ENCODE measurements at places on chromosomes 16 and 17.

- peak; percentile 66 for DNase-seq
Measured at GRCh38 chr17:49315551-49316257, 46.3 kb downstream of the ZNF652 start.

- DNase-seq: no peak
Measured at GRCh38 chr17:32693194-32693897, 183.6 kb downstream of the MYO1D start.

DNA sequence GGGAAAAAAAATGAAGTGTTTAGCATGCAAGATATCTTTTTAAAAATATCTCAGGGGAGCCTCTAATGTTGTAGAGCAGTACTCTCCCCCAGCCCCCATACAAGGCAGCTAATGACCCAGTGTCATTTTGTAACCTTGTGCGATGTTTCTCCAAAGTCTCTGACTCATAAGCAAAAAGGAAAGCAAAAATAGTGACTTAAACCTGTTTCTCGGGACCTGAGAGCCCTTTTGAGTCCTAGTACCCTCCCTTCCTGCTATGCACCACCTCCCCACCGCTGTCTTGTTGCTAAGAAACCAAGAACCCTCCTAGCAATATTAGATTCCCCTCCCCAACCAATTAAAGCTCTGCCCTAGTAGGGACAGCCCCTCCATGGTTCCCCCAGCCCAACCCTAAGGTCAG lies 2.8 kb downstream of the MYCBPAP start:
- no peak for DNase-seq

GRCh38 chr16:22864375-22864774 lies 50.4 kb downstream of the HS3ST2 start:
- DNase-seq: no peak

- no peak for DNase-seq
Measured at GRCh38 chr16:46606231-46606630, 14.9 kb downstream of the SHCBP1 start.

GRCh38 chr17:3035968-3036280 lies 27.5 kb downstream of the OR1D5 start:
- no peak for DNase-seq

DNA sequence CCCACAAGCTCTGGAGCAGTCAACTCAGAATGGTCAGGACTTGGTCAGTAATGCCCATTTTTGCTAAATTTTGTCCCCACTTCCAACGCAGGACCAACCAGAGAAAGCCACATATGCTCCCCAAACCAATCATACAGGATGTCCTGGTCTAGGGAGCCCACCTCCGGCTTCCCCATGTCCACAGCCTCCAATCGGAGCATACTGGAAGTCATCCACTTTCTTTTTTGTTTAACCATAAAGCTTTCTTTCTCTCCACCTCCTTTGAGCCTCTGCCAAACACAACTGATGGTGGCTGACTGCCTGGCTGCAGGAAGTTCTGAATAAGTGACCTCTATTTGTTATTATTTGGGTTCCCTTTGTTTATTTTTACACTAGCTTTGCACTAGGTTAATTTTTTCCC lies 549.1 kb downstream of the WWOX start:
- no peak for DNase-seq

DNA sequence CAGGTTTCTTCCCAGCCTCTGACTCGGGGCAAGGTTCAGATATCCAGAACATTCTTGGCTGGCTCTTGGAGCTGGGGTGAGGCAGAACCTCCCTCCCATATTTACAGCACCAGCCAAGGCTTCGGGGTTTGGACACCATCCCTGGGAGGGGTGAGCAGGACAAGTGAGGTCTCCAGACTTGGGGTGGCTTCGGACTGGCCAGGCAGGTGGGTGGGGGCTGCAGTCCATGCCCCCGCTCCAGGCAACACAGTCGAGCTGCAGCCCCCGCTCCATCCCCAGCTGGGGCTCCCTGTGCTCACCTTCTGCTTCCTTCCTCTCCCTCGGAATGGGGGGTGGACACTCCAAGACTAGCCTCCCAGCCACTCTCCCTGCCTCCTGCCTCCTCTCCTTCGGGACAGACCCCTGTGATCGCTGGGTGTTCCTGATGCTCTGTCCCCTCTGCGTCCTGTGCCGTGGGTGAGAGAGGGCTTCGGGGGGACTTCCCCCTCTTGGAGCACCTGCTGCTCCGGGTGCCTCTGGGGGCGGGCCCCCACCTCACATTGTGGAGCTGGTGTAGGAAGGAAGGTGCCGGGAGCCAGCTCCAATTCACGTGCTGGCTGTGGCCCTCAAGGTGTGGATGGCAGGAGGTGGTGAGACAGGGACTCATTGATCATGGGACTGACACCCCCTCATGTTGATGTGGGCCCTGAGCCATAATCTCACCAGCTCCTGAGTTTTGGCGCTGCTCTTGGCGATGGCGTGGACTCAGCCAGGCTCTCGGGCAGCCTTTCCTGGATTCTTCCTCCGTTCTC lies 189.2 kb downstream of the SEC14L1 start:
- DNase-seq: no peak

- no peak for DNase-seq
Measured at GRCh38 chr17:13474073-13474800, 127.5 kb downstream of the HS3ST3A1 start.

GRCh38 chr16:72458035-72458434 lies 286.1 kb upstream of the PMFBP1 start:
- no peak for DNase-seq

DNA sequence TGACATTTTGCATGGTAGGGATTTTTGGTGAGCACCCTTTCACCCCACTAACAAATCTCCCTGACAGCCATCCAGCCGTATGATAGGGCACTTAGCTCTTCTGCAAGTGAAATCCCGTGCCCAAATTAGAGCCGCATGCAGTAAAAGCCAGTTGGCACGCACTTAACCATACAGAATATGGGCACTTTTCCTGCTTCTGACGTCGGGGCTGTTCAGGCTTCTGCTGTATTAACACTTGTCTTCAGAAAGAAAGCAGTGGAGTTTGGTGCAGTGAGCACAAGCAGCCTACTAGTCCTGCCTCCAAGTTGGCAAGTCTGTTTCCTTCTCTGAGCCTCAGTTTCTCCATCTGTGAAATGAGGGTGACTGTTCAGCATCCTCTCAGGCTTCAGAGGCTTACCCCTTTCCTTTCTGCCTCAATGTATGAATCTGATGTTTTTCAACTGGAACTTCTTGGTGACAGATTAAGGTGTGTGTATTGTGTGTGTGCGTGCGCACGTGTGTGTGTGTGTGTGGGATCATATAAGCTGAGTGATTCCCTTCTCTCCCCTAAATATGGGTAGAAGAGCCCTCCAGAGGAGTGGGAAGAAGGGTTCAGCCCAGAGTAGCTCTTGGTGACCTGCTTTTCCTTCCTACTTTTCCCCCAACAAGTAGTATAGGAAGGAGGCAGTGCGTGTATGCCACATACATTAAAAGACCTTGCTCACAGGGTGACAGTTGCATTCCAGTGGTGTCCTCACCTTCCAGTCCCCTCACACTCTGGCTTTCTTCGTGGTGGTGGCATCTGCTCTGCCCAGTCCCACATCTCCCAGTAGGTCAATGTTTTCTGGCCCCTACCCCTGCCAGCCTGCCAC lies 19.0 kb downstream of the IGF2BP1 start:
- no peak for DNase-seq

DNA sequence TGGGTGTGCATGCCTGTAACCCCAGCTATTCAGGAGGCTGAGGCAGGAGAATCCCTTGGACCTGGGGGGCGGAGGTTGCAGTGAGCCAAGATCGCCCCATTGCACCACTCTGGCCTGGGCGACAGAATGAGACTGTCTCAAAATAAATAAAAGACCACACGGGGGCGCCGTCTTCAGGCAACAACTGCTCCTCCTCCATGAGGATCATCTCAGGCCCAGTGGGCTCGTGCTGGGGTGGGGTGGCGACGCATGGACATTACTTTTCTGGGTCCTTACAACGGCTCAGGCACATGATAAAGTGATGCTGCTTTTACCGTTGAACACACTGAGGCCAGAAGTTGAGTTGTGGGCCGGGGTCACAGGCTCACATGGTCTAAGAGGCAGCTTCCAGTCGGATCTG lies 56.2 kb downstream of the PRMT7 start:
- DNase-seq: no peak

GRCh38 chr17:77098884-77099545 lies 41.8 kb upstream of the SEC14L1 start:
- DNase-seq: no peak

GRCh38 chr17:17745476-17746455 lies 64.5 kb downstream of the RAI1 start:
- DNase-seq: no peak

GRCh38 chr16:70700101-70701020 lies 14.5 kb upstream of the MTSS2 start:
- no peak for DNase-seq

DNA sequence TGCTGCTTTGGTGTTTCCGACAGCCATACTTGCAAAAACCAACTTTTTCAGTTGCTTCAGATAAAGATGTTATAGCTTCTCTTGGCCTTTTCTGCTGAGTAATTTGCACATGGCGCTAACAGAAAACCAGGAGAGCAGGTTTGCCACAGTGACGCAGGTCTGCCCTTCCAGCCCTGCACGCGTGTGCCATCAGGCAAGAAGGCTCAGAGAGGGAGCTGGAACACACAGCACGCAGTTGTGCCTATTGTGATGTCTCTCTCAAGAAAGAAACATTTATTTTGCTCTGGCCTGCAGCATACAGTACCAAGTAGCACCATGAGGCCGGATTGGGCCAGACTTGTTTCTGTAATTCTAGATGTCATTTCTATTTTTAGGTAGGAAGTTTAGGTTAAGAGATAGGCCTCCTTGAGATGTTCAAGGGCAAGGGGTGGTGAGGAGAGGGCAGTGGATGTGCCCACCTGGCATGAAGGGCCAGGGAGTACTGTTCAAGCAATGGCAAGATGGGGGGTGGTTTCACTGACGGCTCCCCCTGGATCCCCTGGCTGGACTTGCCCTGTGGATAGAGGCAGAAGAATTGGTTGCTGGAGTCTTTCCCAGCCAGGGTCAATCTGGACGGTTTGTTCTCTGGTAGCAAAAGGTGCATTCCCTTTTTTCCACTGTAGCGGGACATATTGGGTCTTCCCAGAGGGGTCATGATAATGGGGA lies 1.9 kb downstream of the CBX2 start:
- no peak for DNase-seq

- DNase-seq: no peak
Measured at GRCh38 chr16:88508868-88509748, 56.0 kb downstream of the ZFPM1 start.

DNA sequence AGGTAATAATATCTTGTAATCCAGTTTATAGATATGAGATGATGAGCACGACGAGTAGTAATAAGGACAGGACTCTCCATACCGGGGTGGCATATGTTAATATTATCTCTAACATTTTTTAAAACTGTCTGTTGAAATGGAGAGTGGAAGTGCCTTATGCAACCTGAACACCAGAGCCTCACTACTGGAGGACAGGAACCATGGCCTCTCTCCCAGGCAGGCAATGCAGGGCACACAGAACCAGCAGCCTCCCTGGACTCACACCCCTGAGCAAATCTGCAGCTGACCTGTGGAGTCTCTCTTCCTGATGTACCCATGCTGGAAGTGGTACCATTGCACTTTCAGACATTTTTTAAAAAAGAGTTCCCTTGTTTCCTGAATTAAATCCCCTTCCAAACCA lies 55.2 kb upstream of the ERN1 start:
- no peak for DNase-seq

DNA sequence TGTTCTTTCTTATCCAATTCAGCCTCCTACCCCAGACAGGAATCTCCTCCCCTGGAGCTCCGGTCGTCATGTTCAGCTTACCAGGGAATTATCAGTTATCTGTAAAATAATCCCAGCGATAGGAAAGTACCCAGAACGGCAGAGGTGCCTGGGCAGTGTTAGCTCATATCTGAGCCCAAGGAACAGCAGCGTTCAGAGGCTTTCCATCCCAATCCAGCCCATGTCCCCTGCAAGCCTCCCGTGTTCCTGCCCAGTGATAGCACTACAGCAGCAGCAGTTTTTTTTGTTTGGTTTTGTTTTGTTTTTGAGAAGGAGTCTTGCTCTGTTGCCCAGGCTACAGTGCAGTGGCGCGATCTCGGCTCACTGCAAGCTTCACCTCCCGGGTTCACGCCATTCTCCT lies 158.2 kb downstream of the CMIP start:
- no peak for DNase-seq

DNA sequence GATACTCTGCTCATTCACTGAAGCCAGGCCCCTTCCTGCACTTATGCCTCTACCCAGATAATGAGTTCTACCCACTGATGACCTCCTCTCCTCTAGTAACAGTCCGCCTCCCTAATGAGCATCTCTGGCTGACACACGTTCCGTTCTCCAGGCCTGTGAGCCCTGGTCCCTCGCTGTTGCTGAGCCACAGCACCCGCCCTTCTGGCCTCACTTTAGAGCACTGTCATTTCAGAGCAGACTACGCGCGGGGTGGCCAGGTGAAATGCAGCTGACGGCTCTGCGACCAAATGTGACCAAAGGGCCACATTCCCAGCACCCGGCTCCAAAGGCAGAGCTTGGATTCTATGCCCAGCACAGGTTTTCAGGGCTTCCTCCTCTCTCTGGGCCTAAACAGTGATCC lies 13.8 kb downstream of the PSMD3 start:
- DNase-seq: no peak

All from stimulated activated CD8-positive, alpha-beta memory T cell treated with anti-CD3 and anti-CD28 coated beads, Interleukin-15, amount 100 ng/mL, for 1 hour (primary cell).